Aorta (tissue), 5 donors: ENCODE measurements at places on chromosomes 5 and 9. TPM values are rescaled to one million over a fixed set of nuclear protein-coding genes. Genes with fewer than 3 reads are reported as not detected.

PCDH1 gene
- total RNA-seq = 41.9 TPM

FRRS1L gene
- total RNA-seq = 1.9 TPM

SPATA24 gene
- total RNA-seq = 2.2 TPM

ALDH1B1 gene
- total RNA-seq = 141 TPM

ARL14EPL gene
- 0.63 TPM for total RNA-seq

TLR4 gene
- 35.0 TPM for total RNA-seq

TXNDC8 gene
- total RNA-seq = not detected

AJM1 gene
- 6.2 TPM for total RNA-seq

FBP1 gene
- 4.7 TPM for total RNA-seq

CA9 gene
- total RNA-seq = 8.8 TPM

SLC1A3 gene
- 23.5 TPM for total RNA-seq

TMED9 gene
- total RNA-seq = 119 TPM

OR13C3 gene
- not detected for total RNA-seq

C5orf58 gene
- total RNA-seq = not detected

PCDH12 gene
- 8.0 TPM for total RNA-seq

PRSS3 gene
- not detected for total RNA-seq

PCDHB9 gene
- total RNA-seq = 3.8 TPM

FCN2 gene
- total RNA-seq = 0.32 TPM

DOCK2 gene
- 31.5 TPM for total RNA-seq

CCDC171 gene
- total RNA-seq = 5.4 TPM

SV2C gene
- 0.33 TPM for total RNA-seq

OR1L8 gene
- total RNA-seq = not detected

NRG2 gene
- total RNA-seq = 1.3 TPM

PFN3 gene
- total RNA-seq = not detected

SVEP1 gene
- 120 TPM for total RNA-seq

PCDHA4 gene
- 0.78 TPM for total RNA-seq

FGFR4 gene
- total RNA-seq = 0.23 TPM

WNK2 gene
- 3.7 TPM for total RNA-seq

GABBR2 gene
- 0.39 TPM for total RNA-seq

ADAMTS13 gene
- 3.6 TPM for total RNA-seq

IL3 gene
- not detected for total RNA-seq

RFX3 gene
- total RNA-seq = 22.4 TPM

NCBP1 gene
- 23.1 TPM for total RNA-seq

SCGB3A2 gene
- not detected for total RNA-seq

GTF2H2 gene
- total RNA-seq = 25.3 TPM

PIP5K1B gene
- 8.2 TPM for total RNA-seq

INSL6 gene
- not detected for total RNA-seq

PDE6A gene
- total RNA-seq = not detected

NOXA1 gene
- total RNA-seq = 4.1 TPM

CCNI2 gene
- not detected for total RNA-seq

SLC36A3 gene
- not detected for total RNA-seq

ANXA2R gene
- 2.7 TPM for total RNA-seq

RALGPS1 gene
- total RNA-seq = 6.1 TPM

KCNT1 gene
- total RNA-seq = 0.78 TPM
